ENCODE measurements at places on chromosomes 1 and 21.

DNA sequence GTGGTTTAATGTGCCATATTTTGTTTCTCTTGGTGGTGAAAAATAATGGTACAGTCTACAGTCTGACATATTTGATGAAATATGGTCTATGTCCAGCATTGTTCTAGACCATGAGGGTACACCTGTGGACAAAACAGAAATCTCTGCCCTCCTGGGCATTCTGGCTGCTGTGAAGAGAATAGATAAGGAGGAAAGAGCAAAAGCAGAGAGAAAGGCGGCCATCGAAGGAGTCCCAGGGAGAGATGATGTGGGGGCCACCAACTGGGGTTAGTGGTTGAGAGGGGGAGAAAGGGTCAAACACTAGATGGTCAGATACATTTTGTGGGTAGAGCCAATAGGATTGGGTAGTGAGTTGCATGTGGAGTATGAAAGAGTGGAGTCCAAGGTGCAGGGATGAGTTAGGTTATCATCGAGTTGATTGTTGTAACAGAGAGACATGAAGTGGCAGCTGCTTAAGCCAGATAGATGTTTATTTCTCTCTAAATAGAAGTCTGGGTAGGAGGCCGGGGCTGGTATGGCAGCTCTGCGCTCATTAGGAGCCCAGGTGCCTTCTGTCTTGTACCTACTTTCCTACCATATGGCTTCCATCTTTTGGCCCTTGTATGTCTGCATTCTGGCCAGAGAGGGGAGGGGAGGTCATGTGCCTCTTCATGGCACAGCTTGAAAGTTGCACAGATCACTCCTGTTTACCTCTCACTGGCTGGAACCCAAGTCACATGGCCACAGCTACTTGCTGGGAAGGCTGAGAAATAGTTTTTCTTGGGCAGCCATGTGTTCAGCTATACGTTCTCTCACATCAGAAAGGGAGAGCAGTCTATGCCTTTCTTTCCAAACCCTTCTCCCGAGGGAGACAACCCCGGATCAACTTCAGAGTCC is 13.0 kb downstream of the UBE4B start:
- DNase-seq = no peak

DNA sequence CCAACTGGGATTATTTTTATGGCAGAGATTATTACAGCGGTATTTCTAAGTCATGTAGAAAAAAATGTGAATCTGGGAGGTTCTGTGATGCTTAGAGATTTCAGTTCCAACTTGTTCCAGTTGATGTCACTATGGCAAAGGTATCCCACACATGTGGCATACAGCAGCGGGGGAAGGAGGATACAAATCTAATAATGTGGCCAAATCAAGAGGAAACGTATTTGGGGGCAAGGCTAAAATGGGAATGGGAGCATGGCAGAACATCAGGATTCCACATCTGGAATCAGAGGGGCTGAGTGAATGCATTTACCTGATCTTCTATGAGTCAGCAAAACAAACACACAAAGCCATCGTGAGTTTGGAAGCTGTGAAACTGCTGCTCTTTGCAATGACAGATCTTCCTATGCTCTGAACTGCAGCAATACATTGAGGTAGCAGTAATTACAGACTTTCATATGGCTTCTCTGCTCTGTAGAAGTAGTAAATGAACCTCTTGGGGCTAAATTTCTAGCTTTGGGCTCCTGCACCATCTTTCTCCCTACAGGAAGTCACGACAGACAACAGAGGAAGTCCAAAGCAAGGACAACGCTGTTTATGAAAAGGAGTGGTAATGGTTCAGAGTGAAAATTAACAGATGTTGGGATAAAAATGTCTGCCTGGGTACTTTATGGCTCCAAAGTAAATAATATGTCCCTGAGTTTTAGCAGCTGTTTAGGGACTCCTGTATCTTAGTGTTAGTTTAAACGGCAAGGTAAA is 55.5 kb downstream of the GABPA start:
- no peak for DNase-seq

GRCh38 chr1:111961016-111961415 is 28.5 kb downstream of the KCND3 start:
- DNase-seq = no peak

DNA sequence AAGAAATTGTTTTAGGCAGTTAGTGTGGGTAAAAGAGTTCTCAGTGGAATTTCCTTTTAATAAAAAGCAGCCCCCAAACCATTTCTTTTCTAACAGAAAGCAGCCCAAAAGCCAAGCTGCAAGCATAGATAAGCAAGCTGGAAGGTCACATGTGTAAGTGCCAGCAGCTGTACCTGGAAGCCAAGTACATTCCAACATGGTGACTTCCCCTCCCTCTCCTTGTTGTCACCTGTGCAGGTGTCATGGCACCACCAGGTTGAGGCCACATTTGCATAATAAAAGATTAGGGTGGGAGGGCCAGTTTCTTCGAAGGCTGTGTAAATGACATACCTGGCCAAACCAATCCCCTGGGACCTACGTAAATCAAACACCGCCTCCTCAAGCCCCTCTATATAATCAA is 240.3 kb upstream of the RAB4A start:
- DNase-seq = no peak

- no peak for DNase-seq
Observed at GRCh38 chr1:235009074-235009473, 119.6 kb downstream of the TOMM20 start.

GRCh38 chr21:24255591-24255990 is 1351.7 kb downstream of the MRPL39 start:
- no peak for DNase-seq

DNA sequence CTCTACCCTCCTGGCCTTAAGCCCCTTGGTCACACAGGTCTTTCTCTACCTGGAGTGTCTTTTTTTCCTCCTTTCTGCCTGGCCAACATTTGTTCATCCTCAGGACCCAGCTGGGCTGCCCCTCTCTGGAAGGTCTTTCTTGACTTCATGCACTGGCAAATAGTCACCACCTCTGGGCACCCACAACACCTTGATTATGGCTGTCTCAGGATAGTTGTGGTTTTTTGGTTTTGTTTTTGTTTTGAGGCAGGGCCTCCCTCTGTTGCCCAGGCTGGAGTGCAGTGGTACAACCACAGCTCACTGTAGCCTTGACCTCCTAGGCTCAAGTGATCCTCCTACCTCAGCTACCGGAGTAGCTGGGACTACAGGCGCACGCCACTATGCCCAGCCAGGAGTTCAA is 10.8 kb downstream of the RPS6KA1 start:
- no peak for DNase-seq

DNA sequence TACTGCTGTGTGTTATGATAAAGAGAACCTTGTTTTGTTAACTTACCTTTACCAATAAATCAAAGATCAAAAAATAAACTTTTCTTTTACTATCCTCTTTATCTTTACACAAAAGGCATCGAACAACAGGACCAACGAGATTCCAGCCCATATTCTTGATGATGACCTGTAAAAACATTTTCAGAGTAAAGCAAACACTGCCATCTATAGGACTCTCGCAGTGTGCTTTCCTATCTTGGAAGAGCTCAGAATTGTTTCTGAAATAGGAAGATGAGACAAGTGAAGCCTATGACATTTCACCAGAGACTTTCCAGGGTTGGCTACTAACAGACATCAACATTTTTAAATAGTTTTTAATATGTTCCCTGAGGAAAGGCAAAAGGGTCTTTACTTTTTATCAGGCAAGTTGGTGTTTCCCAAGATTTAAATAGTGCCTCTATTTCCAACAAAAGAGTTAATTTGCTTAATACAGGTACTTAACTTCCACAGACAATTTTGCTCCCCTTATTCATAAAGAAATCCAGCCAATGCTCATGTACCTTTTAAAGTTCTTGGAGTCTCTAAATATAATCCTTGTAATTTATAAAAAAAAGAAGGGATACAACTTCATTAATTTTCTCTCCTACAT is 7.3 kb downstream of the GLMN start:
- no peak for DNase-seq

DNA sequence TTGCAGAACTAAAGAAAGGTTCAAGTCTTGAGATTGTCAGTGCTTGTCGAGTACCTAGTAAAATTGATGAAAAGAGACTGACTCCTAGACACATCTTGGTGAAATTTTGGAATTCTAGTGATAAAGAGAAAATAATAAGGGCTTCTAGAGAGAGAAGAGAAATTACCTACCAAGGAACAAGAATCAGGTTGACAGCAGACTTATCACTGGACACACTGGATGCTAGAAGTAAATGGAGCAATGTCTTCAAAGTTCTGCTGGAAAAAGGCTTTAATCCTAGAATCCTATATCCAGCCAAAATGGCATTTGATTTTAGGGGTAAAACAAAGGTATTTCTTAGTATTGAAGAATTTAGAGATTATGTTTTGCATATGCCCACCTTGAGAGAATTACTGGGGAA is 16.3 kb downstream of the L1TD1 start:
- DNase-seq = no peak

DNA sequence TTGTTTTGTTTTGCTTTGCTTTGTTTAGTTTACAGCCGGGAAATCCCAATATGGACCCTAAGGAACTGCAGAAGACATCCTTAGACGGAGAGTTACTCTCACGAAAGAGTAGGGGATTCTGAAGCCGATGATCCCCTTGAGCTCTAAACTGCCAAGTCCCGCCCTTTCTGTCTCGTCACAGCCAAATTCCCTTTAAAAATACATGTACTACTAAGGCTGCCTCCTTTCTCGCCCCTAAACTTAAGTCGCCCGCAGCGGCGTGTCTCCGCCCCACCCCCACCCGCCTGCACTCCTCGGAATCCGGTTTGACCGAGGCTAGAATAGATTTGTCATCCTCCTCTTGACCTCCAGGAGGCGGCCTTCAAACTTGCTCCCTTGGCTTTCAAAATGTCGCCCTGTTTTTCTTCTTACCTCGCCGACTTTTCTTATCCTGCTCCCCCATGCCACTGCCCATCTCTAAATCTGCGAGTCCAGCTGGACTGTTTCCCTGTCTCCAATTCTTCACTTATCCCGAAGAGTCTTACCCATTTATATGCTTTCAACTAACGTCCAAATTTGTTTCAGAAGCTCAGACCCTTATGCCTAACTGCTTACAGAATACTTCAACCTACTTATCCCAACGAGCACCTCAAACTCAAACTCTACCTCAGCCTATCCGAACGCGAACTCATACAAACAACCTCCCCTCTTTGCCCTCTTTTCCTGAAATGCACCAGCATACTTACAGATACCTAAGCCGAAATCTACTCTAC is 10.9 kb upstream of the BOLA1 start:
- DNase-seq = peak; percentile 44

- DNase-seq = no peak
Observed at GRCh38 chr1:90246069-90246468, 251.2 kb downstream of the ZNF326 start.

DNA sequence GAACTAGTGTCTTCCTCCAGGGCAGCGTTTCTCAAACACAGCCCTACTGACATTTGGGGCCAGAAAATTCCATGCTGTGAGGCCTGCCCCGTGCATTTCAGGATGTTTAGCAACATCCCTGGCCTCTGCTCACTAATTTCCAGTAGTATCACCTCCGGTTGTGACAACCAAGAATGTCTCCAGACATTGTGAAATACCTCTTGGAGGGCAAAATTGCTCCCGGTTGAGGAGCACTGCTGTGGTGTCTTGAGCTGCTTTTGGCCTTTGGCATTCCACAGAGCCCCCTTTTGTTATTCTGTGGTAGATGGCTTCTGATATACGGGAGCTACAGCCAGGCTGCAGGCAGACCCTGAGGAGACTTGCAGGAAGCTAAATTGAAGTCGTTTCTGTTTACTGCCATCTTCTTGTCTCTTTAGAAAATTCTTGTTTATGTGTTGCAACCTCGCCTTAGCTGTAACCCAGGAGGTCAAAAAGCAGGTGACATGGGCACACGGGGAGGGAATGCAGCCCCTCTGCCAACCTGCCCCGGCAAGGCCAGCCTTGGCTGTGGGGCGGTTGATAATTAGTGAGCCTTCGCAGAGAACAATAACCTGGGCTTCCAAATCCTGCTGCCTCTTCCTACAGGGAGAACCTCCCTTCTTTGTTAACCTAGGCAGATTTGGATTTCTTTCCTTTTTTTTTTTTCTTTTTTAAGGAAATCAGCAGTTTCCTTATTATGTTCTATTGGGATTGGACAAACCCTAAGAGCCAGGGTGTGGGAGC is 74.7 kb upstream of the AKT3 start:
- DNase-seq = no peak

DNA sequence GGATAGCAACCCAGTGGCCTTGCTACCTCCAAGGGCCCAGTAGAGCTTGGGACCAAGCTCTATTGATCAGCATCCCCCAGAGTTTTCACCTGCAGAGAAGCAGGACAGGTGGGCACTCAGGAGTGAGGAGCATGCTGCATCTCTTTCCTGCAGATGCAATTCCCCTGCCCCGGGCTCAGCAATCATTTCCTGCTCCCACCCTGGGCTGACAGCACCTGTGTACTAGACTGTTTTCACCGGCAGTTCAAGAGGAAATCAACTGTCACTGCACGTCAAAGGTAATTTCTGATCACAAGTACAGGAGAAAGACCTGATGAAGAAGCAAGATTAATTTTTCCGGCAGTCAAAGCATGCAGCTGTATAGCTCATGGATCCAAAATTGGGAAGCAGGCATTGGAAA is 8.8 kb upstream of the NT5C1A start:
- DNase-seq = no peak

- DNase-seq = no peak
Observed at GRCh38 chr1:65881067-65881594, 88.4 kb downstream of the PDE4B start.

- DNase-seq = no peak
Observed at GRCh38 chr1:154729577-154729976, 121.6 kb upstream of the ADAR start.

- no peak for DNase-seq
Observed at GRCh38 chr1:207903767-207904166, 7.2 kb downstream of the CD34 start.

DNA sequence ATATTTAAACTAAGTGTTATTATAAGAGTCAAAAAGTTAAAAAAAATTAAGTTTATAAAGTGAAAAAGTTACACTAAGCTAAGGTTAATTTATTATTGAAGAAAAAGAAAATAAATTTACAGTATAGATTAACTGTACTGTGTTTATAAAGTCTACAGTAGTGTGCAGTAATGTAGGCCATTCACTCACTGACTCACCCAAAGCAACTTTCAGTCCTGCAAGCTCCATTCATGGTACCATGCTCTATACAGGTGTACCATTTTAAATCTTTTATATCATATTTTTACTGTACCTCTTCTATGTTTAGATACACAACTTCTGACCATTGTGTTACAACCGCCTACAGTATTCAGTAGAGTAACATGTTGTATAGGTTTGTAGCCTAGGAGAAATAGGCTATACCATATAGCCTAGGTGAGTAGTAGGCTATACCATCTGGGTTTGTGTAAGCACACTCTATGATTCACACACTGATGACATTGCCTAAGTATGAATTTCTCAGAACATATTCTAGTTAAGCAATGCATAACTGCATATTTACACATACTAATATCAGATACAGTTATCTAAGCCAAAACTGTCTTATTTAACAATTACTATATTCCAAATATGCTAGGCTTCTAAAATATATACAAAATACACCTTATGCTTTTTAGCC is 80.6 kb upstream of the GFI1 start:
- no peak for DNase-seq

DNA sequence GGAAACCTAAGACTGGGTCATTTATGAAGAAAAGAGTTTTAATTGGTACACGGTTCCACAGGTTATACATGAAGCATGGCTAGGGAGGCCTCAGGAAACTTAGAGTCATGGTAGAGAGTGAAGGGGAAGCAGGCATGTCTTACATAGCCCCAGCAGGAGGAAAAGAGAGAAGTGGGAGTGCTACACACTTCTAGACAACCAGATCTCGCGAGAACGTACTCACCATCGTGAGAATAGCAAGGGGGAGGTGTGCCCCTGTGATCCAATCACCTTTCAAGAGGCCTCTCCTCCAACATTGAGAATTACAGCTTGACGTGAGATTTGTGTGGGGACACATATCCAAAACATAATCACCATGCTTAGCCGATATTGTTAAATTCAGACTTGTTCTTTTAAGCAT is 62.8 kb downstream of the DYRK1A start:
- DNase-seq = no peak

GRCh38 chr1:19643602-19644394 is at the start of gene NBL1:
Gene NBL1 (plus strand): TSS chr1:19644311. CDS start chr1:19655031, 10,720 bp downstream.
- peak; percentile 60 for DNase-seq
